Renal cortex interstitium (tissue), 15 donors: ENCODE measurements at places on chromosomes 1 and 21.

GRCh38 chr1:245908543-245908942, 598.5 kb downstream of the SMYD3 start:
- no peak for DNase-seq

GRCh38 chr1:8711151-8711550, 106.3 kb downstream of the RERE start:
- DNase-seq: no peak

GRCh38 chr1:206049293-206049692, 3.7 kb upstream of the RHEX start:
- no peak for DNase-seq

DNA sequence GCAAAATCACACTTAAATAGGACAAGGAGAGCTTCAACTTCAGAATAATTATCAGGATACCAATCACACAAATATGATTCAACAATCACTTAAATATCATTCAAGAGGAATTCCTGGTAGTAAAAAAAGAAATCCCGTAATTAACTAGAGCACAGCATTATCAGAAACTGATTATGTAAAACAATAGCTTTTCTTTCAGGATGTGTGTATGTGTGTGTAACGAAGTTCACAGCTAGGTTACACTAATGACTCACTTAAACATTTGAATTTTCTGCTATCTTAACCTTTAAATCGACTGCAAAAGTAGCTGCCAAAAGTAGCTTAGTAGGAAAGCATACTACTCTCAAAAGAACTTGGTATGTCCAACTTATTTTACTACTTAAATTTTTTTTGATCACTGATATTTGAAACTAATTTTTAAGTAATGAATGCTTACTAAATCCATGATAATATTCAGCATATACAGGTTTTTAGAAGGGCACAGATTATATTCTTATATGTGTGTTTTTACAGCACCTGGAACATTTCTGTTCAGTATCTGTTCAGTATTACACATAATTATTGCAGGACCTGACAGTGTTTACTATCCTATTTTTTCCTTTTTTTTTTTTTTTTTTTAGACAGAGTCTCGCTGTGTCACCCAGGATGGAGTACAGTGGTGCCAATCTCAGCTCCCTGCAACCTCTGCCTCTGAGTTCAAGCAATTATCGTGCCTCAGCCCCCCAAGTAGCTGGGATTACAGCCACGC, 4.2 kb downstream of the RERE start:
- DNase-seq: no peak

- no peak for DNase-seq
Measured at GRCh38 chr1:16289959-16290358, 53.0 kb upstream of the CPLANE2 start.

DNA sequence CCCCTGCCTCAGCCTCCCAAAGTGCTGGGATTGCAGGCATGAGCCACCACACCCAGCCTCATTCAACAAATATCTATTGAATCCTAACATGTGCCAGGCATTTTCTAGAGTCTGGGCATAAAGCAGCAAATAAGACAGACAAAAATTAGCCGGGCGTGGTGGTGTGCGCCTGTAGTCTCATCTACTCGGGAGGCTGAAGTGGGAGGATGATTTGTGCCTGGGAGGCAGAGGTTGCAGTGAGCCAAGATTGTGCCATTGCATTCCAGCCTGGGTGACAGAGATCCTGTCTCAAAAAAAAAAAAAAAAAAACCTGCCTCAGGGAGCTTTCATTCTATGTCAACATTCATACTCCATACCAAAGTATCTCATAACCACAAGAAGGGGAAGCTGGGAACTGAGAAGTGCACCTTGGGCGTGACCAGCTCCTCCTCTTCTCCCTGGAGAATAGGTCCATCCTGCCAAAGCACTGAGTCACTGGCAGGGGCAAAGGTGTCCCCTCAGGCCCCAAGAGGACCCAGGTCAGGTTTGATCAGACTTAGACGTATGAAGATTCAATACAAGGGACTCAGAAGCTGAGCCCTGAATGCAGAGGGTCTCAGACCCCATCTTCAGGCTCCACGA, 36.8 kb upstream of the PPP1R15B start:
- DNase-seq: no peak

GRCh38 chr1:34590211-34590623, 164.6 kb upstream of the GJB5 start:
- DNase-seq: no peak

- no peak for DNase-seq
Measured at GRCh38 chr1:59366346-59366745, 69.5 kb downstream of the FGGY start.

DNA sequence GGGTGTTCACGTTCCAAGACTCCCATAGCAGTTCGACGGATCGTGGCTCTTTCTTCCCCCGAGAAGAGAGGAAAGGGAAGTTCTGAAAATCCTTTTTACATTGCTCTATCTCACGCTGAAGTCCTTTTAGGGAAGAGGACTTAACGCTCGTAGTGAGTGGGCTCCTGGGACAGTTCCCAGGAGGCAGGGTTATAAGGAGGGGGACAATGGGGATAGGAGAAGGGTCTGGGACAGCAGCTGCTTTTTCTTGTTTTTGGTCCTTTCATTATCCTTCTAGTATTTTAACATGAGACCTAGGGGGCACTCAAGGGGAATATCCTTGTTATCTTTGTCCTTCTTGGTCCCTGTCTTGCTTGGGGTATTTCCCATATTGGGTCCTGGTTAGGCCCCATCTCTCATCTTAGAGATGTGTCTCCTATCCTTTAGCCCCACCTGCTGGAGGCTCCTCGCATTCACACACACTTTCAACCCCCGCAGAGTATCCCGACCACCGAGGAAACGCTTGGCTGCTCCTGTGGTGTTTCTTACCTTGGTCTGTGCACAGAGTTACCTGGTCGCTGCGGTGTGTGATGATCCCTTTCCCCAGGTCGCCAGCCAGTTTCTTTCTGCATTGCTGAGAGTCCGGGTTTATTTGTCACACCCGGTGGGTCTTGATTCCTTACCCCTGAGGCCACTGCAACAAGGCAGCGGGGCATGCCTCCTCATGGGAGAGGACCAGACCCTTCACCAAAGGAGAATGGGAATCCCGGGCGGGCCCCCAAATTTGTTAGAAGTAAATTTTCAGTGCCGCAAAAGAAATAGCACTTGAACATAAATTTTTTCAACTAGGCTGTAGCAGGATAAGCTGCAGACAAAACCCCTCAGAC, 29.7 kb downstream of the SCCPDH start:
- DNase-seq: peak; percentile 62

GRCh38 chr21:20943561-20943997, 54.6 kb upstream of the NCAM2 start:
- DNase-seq: no peak

GRCh38 chr1:21691739-21692138, 22.6 kb upstream of the RAP1GAP start:
- no peak for DNase-seq

DNA sequence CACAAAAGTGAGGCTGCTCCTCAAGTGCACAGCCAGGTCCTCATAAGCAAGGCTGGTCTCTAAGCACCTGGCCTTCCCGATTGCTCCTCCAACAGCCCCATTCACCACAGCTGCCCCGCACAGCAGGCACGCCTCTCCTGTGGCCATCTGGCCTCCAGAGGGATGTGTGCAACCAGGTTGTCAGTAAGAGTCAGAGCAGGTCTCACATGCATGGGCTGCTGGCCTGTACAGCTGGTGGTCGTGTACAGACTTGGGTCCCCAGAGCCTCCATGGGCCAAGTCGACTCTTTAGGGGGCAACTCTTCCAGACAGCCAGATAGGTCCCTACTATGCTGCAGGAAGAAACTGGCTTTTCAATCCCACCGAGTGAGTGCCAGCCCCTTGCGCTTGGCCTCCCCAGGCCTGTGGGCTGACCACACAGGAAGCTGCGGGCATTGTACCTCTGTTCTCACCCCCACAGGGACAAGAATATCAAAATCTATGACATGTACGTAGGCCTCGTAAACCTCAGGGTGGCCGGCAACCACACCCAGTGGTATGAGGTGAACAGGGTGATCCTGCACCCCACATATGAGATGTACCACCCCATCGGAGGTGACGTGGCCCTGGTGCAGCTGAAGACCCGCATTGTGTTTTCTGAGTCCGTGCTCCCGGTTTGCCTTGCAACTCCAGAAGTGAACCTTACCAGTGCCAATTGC, 1.4 kb downstream of the PRSS38 start:
- no peak for DNase-seq

GRCh38 chr1:1285611-1286311, 5.5 kb downstream of the SCNN1D start:
- DNase-seq: no peak

DNA sequence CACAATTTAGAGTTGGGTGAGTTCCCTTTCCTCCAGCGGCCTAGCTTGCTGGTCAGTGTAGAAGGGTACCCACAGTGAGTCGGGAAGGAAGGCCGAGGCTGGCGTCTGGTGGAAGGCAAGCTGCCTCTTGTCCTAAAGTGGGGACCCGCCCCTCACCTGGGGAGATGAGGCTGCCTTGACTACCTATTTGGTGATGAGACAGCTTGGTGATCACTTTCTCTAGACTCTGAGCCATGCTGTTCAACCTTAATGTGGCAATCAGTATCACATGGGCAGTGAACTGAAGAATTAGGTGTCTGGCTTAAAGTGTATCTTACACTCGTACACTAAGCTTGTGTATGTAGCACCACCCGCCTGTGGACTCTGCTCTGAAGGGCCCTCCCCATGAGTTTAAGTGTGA, 100.7 kb downstream of the COLGALT2 start:
- no peak for DNase-seq

DNA sequence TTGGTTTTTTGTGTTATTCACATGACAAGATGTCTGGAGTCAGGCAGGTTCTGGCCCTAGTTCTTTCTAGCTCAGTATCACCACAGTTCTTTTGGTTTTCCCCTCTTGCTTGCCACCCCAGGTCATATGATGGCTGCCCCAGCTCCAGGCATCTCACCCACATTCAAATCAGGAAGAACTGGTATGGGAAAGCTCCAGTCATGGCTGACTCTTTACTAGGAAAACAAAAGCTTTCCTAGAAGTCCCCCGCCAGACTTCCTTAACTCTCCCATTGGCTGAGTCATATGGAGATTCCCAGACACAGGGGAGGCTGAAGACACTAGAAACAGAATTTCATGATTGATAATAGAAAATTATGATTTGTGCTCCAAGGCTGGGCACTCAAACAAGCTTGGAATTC, 22.1 kb upstream of the EYA3 start:
- no peak for DNase-seq

GRCh38 chr1:150243003-150243402, 7.1 kb upstream of the ANP32E start:
- DNase-seq: no peak

- DNase-seq: no peak
Measured at GRCh38 chr1:204871405-204872037, 859 bp downstream of the NFASC start.

DNA sequence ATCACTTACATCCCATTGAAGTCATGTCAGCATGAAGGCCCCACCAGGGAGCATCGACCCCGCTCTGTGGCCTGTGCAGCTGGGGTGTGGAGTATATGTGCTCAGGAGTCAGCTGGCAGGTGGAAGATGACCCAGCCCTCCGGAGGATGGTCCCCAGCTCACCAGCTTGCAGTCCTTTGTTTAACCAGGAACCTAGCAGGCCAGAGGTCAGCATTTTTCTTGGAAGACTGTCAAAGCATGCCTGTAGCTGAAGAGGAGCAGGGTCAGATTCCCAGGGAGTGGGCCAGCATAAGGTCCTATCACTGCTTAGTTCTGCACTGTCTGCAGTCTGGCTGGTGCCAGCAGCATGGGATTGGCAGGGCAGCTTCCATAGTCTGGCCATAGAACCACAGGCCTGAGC, 12.7 kb downstream of the NFASC start:
- no peak for DNase-seq

DNA sequence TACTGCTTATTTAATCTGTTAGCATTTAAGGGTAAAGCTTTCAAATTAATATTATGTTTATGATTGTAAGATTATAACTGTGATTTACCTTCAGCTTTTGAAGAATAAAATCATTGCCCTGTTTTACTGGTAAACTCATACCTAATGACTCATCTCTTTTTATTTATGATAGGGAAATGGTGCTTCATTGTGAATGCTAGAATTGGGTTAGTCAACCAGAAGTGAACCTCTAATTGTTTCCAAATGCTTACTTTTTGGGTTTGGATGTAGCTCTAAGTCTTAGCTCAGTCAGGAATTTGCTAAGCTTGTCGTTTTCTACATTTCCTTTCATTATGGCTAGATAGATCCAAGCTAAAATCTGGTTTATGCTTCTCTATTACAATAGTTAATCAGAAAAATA, 59.4 kb downstream of the SLC30A7 start:
- no peak for DNase-seq

- no peak for DNase-seq
Measured at GRCh38 chr1:15231714-15232201, 15.3 kb upstream of the FHAD1 start.

DNA sequence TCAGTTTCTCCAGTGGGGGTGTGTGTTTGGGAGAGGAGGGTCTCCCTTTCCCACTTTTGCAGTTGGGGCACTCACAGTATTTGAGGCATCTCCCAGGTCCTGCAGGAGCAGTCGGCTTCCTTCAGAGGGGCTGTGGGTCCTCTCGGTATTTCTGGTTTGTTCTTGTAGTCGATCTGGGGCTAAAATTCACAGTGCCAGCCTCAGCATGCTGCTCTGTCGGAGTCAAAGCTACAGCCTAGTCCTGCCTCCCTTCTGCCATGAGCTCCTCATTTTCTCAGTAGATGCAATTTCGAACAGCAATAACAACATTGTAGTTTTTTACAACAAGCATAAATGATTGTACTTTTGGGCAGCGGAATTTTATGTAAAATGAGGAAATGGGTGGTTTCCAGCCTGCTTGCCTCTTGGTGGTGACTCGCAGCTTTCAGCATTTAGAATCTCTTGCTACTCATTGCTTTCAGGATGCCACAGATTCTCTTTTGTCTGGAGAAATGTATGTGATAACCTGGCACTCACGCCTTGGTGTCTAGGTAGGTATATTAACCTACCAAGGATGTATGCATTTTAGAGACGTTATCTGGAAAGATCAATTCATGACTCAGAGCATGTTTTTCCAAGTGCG, 82.4 kb upstream of the C21orf91 start:
- no peak for DNase-seq

DNA sequence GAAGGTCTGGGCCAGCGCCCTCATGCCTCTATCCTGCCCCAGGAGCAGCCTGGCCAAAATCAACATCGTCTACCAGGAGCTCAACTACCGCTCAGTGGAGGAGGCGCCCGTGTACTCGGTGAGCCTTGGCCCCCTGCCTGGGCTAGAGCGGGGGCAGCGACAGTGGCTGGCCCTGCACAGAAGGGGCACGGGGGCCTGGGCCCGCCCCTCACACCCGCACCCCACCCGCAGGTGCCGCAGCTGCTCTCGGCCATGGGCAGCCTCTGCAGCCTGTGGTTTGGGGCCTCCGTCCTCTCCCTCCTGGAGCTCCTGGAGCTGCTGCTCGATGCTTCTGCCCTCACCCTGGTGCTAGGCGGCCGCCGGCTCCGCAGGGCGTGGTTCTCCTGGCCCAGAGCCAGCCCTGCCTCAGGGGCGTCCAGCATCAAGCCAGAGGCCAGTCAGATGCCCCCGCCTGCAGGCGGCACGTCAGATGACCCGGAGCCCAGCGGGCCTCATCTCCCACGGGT, 10.8 kb downstream of the SCNN1D start:
- no peak for DNase-seq

- DNase-seq: no peak
Measured at GRCh38 chr1:59917785-59918180, 8.8 kb downstream of the CYP2J2 start.
